EH (cell line): ENCODE measurements at places on chromosomes 12 and 14.

- no peak for DNase-seq
Measured at GRCh38 chr14:105487986-105488777, 1.5 kb downstream of the CRIP1 start.

DNA sequence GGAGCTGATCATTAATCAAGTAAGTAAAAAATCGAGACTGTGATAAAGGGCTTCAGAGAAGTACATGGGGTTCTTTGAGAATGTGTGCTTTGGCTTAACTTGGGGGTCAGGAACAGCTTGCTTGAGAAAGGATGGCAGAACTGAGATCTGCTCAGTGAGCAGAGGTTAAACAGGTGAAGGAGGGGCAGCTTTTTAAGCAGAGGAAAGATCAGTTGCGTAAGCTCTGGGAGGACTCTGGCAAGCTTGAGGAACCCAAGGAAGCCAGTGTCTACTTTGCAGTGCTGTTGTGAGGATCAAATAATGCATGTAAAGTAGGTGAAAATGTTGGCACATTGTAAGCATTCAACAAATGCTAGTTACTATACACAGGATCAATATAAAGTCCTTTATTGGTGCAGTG, 30.6 kb downstream of the WIF1 start:
- no peak for DNase-seq

DNA sequence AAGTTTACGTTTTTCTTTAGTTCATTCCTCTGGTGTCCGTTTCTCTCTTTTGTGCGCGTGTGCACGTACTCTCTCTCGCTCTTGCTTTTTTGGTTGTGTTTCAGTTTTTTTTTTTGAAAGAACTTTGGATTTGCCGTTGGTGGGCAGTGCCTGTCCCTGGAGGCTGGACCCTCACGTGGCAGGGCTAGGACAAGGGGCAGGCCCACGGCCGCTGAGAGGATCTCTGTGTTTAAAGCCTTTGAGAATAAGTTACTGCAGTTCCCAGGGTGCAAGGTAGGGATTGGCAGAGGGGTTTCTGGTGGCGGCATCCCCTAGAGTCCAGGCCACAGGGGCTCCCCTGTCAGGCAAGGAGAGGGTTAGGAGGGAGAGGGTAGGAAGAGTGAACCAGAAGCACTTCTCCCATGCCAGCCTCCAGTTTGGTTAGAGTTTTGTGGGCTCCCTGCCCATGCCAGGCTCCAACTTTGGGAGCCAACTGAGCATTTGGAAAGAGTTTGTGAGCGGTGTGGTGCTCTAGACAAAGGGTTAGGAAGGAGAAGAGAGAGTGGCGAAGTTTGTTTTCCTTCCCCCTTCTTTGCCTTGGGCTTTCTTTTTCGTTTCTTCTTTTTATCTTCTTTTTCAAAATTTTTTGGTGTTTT, 30.5 kb downstream of the ZFHX2 start:
- no peak for DNase-seq

DNA sequence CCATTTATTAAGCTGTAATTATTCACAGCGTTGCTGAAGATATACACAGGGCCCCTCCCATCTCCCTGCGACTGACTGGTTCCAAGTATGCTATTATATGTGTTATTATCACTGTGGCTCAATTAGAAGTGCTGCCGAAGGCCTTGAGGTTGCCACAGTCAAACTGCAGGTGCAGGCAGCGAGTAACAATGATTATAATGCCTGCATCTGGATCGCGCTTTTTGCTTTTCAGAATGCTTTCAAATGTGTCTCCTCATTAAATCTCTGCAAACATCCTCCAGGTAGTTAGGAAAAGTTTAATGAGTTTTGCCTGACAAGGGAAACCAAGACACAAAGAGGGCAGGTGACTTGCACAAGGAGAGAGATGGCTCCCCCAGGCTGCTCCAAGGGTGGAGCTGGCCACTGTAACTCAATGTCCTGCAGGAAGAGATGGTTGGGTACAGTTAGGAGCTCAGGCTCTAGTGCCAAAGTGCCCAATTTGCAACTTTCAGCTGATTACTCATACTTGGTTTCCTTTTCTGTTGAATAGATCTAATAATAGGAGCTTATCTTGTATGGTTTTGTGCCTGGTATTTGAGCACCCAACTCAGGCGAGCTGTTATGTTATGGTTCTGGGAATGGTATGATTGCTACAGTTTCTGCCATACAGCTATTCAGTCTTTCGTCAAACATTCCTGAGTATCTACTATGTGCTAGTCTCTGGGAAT, 1.7 kb upstream of the SYNE3 start:
- DNase-seq, result peak; percentile 80
